ENCODE measurements at places on chromosomes 1 and 21.

GRCh38 chr1:246020211-246020954 lies 486.7 kb downstream of the SMYD3 start:
- no peak for DNase-seq

GRCh38 chr1:64553285-64553684 lies 83.4 kb downstream of the CACHD1 start:
- DNase-seq: no peak

DNA sequence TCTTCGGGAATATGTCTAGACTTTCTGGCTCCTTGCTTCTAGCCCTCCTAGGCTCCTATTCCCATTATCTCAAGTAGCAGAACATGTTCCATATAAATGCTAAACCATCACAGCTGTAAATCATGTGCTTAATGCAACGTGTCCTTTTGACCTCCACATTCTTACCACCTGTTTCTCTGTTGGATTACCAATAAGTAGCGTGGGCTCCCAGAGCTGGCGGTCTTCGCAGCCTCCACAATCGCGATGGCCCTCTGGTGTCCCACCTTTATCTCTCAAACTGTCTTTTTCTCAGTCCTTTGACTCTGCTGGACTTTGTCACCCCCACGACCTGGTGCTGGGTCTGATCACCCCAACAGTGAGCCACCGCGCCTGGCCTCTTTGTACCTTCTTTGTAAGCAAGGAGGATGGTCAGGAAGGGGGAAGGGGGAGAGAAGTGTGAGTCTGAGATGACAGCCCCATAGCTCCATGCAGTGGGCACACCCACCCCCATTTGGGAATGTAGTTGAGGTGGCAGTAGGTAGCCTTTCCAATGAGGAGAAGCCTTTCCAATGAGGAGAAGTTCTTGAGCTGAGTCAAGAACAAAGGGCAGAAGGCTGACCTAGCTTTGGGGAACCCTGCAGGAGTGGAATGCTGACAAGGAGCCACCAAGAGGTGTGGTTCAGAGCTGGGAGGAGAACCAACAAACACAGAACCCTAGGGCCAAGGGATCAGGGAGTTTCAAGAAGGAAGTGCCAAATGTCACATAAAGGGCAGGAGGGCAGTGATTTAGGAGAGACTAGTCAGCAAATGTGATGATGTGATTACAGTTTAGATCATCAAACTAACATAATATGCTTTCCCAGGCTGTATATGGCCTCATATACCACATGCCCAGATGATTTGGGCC lies 14.2 kb downstream of the TRAF5 start:
- DNase-seq: no peak

- DNase-seq: no peak
Measured at GRCh38 chr1:200304171-200304570, 105.7 kb downstream of the ZNF281 start.

DNA sequence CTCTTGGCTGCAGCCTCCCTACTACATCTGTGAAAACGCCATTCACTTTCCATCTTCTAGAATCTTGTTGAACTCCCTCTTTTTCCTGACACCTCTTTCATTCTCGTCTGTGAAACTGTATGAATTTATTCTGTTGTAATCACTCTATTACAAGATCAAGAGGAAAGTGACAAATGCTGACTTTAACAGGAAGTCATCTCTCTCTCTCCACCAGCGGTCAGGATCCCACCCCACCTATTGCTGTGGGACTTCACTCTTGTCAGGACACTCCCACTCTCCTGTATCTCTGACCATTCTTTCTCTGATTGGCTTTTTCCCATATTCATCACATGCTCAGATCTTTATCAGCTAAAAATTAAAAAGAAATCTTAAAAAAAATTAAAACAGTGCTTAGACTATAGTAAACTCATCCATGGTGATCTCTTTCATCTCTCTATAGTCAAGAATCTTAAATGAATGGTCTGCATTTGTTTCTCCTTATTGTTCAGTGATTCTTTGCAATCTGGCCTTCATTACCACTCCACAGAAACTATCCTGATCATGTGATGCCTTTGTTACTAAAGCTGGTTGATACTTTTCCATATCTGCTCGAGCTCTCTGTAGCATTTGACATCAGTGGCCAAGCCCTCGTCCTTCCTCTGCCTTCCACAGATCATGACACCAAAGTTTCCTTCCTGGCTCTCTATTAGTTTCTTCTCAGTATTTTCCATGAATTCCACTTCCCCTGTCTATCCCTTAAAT lies 113.6 kb downstream of the UCHL5 start:
- no peak for DNase-seq

- DNase-seq: no peak
Measured at GRCh38 chr1:155833665-155834295, 23.2 kb downstream of the GON4L start.

DNA sequence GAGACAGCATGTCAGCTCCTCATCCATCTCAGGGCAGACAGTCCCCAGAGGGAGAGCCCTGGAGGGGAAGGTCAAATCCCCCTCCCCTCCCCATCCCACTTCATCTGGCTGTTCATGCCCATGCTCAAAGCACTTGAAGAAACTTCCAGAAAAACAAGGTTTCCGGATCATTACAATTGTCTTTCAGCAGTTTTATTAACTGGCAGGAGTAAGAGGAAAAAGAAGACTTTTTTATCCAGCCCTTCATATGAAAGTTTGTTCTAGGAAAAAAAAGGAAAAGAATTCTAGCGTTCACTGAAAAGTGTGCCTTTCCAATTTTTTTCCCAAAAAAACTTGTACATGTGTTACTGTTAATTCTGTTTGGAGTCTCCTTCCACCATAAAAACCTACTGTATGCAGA lies 145.7 kb upstream of the TIAM1 start:
- DNase-seq: no peak

DNA sequence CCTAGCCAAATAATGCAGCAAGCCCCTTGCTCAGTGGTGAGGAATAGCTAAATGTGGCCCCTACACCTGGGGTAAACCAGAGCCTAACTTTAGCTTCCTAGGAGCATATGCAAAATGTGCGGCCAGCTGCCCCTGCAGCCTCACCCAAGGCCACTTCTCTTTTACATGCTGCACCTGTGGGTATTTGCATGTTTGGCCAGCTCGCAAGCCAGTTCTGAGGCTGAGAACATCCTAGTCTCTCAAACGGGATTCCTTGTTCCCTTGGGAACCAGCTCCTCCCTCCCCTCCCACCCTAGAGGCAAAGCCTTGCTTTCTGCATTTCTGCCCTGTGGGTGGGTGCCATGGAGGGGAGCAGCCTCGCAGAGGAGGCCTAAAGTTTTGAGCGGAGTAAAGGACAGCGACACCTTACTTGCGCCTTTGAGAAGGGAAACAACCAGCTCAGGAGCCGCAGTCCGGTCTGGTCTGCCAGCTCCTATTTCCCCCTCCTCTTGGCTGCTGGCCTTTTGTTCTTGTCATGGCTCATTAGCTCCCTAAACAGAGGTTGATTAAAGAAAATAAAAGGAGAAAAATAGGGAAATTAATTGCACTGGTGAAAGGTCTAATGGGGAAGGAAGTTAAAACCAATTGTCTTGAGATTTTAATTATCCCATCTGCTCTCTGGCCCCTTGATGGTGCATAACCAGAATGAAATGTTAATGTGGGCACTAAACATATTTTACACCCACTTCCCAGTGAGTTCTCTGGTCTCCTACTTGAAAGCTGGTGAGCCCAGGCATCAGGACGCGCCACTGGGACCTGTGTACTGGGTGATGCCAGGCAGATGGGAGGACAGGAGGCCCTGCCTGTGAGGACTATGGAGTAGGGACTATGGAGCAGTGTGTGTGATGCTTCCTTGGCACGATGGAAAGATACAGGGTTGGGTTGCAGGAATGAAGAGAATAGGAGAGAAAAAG lies 68.7 kb downstream of the TEX35 start:
- DNase-seq: no peak

DNA sequence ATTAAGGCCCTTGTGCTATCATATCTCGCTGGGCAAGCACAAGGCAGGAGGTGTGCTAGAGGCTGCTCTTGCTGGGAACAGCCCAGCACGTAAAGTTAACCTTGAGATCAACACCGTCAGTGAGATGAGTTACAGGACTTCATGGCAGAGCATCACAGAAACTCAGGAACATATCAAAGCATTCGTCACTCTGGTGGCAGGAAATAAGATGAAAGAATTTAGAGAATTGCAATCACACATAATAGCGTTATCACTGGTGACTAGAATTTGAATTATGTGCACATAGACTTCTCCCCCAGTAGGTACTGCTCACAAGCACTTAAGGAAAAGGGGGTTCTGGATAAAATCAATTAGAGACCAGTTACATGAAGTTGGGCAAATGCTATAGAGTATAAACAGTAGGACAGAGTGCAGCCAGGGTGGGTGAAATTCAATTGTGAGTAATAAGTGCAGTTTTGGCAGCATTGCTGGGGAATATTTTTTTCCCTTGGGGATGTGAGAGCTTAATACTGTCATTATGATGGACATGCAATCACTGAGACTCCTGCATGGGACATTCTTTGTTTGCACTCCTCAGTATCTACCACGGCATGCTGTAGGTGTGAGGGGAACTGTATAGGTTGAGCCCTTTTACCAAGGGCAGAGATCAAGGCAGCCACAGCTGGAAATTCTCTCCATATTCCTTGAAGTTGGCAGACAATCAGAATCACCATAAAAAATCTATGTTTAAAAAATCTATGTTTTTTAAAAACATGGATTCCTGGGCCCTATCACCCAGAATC lies 44.2 kb upstream of the ARHGAP29 start:
- DNase-seq: no peak

GRCh38 chr1:94236630-94237290 lies 624 bp downstream of the ARHGAP29 start:
- no peak for DNase-seq

- no peak for DNase-seq
Measured at GRCh38 chr1:241495741-241496140, 23.8 kb downstream of the FH start.

DNA sequence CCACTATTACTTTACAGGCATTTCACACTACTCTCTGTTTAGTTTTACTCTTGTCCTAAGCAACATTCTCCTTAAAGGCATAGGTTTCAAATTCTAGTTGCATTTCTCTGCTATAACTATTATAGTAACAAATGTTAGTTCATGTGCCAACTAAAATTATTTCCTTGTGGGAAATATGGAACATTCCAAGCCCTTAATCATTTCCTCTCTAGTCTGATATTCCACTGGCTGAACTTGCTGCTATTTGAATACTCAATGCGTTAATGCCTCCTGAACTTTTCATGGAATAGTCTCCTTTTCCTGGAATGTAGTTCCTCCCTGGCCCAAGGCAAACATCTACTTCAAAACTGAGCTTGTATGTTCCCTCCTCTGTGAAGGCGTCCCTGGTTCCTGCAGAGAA lies 19.3 kb upstream of the TBX19 start:
- DNase-seq: no peak

GRCh38 chr1:94037392-94038229 lies 83.3 kb downstream of the ABCA4 start:
- DNase-seq: no peak

DNA sequence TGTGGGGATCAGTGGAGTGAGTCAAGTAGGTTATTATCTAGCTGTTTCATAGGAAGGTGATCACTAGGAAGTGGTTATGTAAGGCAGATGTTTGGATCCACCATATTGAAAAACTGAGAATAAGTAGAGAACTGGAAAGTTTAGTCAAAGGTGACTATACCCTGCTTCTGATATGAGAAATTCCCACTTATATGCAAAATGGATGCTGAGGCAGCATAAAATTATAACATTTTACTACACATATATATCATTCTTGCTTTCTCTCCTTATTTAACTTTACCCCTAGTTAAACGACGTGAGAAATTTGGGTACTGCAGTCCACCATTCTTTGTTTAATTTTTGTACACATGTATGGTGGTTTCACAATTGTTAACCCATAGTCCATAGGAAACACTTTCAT lies 142.4 kb downstream of the ADGRL4 start:
- DNase-seq: no peak

GRCh38 chr21:42460391-42461184 lies 35.4 kb downstream of the RSPH1 start:
- no peak for DNase-seq

DNA sequence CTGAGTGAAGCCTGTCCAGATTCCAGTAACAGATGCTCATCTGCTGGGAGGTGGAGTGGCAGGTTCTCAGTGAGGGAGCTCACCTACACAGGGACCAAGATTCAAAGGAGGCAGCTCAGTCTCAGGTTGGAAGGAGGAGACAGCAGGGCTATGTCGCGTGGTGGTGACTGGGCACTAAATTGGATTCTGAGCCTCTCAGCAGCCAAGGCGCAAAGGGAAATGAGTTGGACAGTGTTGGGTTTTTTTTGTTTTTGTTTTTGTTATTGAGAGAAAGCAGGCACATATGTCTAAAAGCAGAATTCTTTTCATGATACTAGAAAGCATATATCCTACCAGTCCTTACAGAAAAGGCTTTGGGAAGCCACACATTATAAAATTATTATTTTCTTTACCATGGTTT lies 26.2 kb downstream of the UMODL1 start:
- DNase-seq: no peak

DNA sequence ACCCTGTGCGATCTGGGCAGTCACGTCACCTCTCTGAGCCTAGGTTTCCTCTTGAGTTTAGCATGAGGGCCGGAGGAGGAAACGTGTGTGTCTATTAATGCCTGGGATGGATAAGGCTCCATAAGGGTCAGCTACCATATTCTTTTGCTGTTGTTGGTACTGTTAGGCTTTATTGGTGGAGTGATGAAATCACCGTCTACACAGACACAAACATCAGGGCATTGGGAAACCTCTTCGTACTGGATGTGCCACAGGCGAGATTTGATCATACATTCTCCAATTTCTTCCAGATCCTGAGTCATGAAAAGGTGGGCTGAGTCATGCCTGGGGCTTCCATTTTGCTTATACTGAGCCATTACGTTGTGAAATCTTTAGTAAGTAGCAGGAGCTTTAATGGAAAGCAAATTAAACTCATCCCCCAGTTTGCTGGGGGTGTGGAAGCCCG lies 24.9 kb upstream of the GRHL3 start:
- no peak for DNase-seq

- no peak for DNase-seq
Measured at GRCh38 chr21:42319376-42319775, 4.2 kb upstream of the TFF3 start.

DNA sequence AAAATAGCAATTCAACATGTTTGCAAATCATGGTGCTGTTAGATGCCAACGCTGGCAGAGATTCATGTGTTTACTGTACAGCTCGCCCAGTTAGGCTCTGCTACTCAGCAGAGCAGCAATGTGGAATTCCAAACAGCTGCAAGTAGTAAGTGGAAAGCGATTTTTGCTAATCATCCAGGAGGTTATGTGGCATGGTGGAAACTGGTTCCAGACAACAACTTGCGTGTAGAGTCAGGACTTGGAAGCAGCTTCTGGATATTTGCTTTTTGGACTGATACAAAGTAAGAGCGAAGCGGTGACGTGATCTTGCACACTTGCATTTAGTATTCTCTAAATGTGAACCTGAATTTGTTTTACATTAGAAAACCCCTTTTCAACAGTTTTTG lies 27.1 kb upstream of the HHAT start:
- no peak for DNase-seq

- no peak for DNase-seq
Measured at GRCh38 chr21:37700641-37701202, 215.5 kb downstream of the KCNJ6 start.

DNA sequence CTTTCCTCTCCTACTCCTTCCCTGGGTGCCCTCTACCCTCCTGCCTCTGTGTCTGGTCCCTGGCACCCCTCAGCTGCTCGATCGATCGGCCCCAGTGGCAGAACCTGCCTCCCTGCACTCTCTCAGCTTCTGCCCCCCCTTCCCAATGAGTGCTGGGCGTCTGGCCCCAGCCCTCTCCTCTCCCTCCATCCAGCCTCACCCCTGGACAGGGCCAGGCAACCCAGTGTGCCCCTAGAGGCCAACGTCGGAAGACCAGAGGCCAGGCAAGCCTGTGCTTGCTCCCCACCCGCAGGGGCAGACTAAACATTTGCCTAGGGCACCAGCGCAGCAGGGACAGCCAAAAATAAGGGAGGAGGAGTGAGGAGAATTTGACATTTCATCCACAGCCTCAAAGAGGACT lies 43.5 kb downstream of the LGR6 start:
- no peak for DNase-seq

- no peak for DNase-seq
Measured at GRCh38 chr21:24197132-24197643, 1410.1 kb downstream of the MRPL39 start.

Data from substantia nigra (tissue), 51 donors.